Fibroblast of skin of abdomen (primary cell): ENCODE measurements at places on chromosomes 6 and 20.

DNA sequence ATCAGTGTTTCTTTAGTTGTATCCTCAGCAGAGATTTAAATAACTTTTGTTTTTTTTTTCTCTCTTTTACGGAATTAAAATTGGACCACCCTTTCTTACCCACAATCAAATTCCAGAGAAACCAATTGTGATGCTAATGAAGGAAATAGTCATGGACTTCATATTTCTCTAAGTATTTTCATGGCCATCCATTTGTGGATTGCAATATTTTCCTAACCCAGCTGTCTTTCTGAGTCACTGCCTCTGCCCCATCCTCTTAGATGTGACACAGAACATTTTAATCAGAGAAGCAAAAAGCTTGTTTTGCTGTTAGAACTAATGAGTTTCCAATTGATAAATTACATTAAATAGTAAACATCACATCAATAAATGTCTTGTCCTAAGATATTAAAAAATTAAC, 405.5 kb upstream of the ADGRB3 start:
- peak; percentile 35 for DNase-seq

DNA sequence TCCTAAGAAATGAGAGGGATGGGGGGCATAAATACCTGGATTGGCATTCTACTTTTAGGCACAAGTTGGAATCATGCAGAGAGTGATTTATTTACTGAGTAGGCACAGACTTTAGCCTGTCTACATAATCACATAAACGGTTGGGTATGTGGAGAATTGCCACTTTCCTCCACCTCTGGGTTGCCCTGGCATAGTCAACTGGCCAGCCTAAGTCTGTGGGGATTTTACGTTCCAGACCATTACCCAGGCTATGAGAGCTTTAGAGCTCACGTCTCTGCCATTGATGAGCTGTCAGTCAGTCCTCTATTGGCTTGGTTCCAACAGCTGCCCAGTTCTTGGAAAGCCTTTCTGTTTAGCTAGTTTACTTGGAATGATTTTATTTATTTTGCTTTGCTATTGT, 5.0 kb upstream of the BHLHE23 start:
- DNase-seq = no peak

GRCh38 chr6:101445527-101445926, 52.0 kb downstream of the GRIK2 start:
- DNase-seq = peak; percentile 76

GRCh38 chr20:35942243-35942642, 12.1 kb downstream of the SCAND1 start:
- no peak for DNase-seq

GRCh38 chr6:31007694-31008093, 2.6 kb upstream of the MUC22 start:
- DNase-seq = peak; percentile 94

DNA sequence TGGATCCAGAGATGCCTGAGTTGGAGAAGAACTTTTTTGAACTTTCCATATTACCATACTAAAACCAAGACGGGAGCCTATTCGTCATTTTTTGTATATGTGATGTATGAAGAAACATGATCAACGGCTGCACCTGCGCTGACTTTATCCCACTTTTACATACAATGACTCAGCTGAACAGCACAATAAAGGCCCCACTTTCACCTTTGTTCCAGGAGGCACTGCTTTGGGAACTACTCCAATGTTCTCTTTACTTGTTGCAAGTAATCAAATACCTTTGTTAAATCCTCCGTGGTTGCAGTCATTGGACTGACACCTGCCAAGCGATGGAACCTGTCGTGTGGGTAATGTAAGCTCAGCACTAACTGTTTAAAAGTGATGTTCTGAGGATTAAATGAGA, 17.3 kb upstream of the BTN3A2 start:
- DNase-seq = no peak

- DNase-seq = no peak
Measured at GRCh38 chr6:166672624-166673206, 45.7 kb upstream of the RPS6KA2 start.

- DNase-seq = no peak
Measured at GRCh38 chr6:95084867-95085266, 492.5 kb upstream of the MANEA start.

DNA sequence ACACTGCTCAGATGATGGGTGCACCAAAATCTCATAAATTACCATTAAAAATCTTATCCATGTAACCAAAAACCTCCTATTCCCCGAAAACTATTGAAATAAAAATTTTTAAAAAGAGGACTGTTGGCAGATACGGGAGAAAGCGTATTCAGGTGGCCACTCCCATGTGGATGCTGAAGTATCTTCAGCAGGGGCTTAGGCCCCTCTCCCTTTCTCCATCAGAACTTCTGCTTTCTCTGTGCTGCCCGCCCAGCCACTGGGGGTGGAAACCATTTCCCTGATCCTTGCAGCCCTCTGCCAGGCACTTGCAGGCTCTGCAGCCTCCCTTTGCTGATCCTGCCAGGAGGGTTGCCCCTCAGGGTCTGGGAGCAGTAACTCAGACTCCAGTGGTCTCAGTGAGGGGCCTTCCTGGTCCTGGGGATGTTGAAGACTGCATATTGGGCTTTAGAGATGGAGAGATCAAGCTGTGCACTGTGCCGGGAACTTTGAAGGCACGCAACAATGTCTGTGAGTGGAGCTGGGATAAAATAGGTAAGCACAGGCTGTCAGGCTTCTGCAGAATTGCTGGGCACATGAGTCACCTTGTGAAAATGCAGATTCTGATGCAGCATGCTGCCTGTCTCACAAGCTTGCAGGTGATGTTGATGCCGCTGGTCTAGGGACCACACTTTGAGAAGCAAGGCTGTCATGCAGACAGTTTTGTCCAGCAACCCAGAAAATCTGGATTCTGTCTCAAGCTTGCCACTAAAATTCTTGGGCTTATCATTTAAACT, 59.6 kb downstream of the SLC24A3 start:
- no peak for DNase-seq

DNA sequence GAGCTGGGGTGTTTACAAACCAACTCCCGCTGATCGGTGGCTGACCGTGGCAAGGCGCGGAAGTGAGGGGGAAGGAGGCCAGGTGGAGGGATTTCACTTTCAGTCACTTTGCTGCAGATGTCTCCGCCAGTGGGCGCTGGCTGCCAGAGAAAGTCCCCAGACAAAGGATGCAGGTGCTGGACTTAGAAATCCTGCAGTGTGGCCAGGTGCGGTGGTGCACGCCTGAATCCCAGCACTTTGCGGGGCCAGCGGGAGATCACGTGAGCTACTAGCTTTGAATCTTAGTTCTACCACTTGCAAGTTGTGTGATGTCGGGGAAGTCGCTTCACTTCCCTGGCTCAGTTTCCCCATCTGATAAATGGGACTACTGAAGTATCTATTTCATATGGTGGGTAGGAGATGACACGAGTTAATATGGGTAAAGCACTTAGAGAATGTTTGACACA, 180.4 kb downstream of the ZNF217 start:
- DNase-seq = no peak

GRCh38 chr6:53112404-53112803, 36.2 kb downstream of the GCM1 start:
- no peak for DNase-seq

GRCh38 chr6:41539204-41539603, 7.0 kb upstream of the FOXP4 start:
- DNase-seq = no peak

DNA sequence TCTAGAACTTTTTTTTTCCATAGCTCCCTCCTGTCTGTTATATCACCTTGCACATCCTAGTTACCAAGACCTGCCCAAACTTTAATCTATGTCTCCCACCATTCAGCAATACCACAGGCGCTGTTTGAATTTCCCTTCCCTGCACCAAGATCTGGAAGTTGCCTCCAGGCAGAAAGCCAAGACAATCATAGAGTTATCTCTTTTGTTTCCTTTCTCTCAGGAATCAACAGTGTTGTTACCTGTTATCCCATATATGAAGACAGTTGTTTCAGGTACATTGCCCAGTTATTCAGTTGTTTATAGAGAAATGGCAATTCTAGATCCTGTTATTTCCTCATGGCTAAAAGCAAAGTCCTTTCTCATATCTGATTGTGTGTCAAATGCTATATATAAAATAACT, 63.2 kb downstream of the PDSS2 start:
- DNase-seq = no peak

- DNase-seq = no peak
Measured at GRCh38 chr20:24732599-24732998, 216.5 kb upstream of the CST7 start.

DNA sequence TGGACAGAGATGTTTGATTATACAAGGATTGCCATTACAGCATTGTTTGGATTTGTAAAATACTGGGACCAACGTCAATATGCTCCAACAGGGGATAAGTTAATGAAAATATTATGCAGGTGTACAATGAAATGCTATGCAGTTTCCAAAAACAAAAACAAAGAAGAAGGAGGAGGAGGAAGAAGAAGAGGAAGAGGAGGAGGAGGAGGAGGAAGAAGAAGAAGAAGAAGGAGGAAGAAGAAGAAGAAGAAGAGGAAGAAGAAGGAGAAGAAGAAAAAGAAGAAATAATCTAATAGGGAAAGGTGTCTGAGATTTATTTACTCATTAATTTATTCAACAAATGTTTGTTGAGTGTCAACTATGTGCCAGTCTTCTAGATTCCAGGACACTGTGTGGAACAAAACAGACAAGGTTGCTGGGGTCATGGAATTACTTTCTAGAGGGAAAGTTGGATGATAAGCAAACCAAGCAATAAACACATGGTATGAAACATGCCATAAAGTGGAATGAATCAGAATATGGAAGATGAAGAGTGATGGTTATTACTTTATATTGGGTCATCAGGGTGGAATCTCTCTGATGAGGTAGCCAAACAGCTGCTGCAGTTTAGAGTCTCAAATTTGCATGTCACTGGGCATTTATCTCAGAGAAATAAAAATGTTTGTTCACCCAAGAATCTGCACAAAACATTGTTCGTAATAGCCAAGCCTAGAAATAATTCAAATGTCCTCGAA, 6.3 kb upstream of the TRIM27 start:
- no peak for DNase-seq

DNA sequence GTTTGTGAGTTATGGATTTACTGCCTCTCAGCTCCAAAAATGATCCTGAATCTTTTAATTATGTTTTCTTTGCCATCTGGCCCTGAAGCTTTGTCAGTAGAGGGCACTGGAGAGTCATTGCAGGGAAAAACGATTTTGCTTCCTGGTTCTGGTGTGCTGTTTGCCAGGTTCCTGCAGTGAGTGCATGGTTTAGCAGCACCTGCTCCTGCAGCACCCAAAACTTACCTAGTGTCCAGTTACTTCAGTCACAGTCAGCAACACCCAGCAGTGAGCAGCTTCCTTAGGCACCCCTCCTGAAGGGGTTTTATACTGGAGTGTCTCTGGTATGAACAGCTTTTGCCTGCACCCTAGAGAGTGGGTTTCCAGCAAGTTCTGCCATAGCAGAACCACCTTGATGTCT, 6.0 kb upstream of the TRIM26 start:
- peak; percentile 33 for DNase-seq

DNA sequence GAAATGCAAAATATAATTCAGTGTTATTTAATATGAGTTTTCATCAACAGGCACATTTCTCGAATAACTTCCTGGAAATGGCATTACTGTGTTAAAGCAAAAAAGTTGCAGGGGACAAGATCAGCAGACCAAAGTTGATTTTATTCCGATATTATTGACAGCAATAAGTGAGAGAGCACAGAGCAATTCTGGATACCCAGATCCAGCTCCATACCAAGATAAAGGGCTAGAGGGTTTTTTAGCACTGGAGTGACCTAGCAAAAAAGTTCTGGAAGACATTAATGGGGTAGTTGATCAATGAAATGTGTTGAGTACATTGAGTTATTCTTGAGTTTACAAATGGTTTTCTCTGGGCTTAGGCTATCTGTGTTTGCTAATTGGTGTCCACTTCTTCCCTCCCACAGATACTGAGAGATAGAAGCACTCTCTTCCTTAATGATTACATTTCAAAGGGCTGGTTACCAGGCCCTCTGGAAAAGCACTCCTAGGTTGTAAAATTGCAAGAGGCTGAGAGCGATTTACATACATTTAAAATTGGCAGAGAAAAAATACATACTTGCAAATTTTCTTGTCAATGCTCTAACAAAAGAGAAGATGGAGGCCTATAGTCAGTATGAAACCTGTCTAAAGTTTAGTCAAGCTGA, 47.0 kb upstream of the MANEA start:
- DNase-seq = no peak

DNA sequence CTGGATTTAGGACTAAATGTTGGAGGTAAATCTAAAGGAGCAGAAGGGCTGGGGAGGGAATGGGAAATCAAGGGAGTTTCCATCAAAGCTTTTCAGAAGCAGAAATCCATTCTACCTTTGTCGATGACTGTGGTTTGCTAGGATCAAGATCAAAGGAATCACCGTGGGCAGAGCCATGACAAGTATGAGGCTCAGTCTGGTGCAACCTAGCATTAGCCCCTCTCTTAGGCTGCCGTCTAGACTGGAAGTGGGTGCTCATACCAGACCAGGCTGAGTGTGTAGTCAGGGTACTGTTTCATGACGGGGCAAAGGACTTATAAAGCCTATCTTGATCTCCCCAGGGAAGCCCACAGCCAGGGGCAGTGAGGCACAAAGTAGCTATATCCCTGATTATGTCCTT, 120.5 kb downstream of the BMP2 start:
- DNase-seq = no peak

DNA sequence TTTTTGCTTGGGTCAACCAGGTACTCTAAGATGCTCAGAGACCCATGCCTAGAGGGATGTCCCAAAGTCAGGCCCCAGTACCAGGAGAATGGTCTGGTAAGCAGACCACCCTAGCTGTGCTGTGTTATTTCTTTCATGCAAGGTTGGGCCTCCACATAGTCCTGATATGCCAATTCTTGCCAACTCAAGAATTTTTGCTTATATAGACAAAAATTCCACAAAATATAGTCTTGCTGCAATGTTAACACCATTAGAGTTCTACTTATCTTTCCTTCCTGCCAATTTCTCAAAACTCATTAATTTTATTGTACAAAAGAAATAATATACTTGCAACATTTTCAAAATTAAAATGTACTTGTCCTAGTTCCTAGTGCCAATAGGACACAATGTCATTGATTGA, 33.9 kb upstream of the TINAG start:
- DNase-seq = no peak

DNA sequence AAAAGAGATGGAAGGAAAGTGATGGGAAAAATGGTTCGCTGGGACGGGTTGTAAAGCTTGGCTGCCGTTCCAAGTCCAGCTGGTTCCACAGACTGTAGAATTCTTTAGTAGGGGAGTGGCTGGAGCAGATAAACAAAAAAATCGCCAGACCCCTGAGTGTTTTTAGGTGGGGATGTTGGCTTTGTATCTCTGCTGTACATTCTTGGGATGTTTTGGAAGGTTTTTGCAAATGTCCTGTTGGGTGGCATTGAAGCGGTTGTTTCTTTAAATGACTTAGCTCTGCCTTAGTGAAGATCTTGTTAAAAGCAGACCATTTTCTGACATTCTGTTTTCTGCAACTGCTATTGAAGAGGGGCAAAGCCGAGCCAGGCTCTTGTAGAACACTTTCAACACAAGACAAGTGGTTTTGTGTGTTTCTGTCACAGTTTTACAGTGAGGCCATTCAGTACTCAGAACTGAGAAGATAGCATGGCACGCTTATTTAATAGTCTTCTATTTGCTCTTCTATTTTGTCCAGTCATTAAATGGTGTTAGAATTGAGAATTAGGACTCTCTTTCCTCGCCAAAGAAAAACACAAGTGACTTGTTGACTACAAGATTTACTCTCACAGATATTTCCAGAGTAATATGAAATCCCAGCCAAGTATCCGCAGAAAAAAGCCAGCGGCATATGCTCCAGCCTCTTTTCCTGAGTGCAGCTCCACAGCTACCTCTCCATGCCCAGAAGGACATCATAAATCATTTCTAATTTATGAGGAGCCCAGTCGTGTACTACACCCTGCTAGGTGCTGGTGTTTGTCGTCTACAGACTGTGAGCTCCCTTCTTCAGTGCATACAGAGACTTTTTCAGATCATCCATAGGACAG, 65.8 kb downstream of the PHACTR2 start:
- peak; percentile 17 for DNase-seq
